ENCODE measurements at places on chromosomes 2 and 18.

DNA sequence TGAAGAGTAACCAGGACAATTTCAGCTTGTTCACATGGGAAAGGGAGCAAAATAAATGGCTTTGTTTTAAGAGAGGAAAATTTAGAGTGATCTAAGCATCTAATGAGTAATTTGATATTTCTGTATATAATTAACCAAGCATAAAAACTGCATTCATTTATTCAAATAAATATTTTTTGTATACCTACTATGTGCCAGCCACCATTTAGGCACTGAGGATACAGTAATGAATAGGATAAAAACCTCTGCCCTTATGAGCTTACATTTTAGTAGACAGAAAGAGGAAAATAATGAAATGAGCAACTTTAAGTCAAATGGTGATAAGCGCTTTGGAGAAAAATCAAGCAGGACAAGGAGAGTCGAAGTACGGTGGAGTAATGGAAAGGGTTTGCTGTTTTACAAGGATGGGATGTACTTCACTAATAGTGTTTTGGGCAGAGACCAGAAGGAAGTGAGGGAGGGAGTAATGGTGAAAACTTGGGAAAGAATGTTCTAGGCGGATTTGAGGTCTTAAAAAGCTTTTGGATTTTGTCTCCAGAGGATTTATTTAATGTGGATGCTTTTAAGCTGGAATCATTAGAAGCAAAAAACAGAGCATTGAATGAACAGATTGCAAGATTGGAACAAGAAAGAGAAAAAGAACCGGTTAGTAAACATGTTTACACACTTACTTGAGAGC lies 17.4 kb downstream of the NDC80 start:
- no peak for DNase-seq

DNA sequence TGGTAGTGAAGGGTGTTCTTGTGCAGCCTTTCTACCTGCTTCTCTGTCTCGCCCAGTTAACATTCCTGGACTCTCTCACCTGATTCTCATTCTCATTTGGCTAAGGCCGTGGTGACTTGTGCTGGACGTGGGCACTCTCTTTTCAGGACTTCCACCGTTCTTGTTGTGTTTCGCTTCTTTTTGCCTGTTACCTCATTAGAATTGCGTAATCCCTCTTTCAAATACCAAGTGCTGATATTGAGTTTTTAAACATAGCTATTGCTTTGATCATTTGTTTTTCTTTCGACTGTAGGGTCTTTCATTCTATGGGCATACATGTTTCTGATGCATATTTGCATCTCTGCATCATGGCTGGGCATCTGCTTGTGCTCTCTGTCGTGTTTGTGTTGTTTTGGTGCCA lies 287.0 kb downstream of the ALPK2 start:
- no peak for DNase-seq

- no peak for DNase-seq
These were observed 4.9 kb downstream of the IGFBP5 start for GRCh38 chr2:216690456-216690852.

GRCh38 chr18:28728891-28729290 lies 552.0 kb upstream of the CDH2 start:
- no peak for DNase-seq

- DNase-seq: no peak
These were observed 14.7 kb upstream of the ITGB6 start for GRCh38 chr2:160214461-160215445.

GRCh38 chr2:233406865-233407264 lies 52.6 kb downstream of the DGKD start:
- DNase-seq: no peak

DNA sequence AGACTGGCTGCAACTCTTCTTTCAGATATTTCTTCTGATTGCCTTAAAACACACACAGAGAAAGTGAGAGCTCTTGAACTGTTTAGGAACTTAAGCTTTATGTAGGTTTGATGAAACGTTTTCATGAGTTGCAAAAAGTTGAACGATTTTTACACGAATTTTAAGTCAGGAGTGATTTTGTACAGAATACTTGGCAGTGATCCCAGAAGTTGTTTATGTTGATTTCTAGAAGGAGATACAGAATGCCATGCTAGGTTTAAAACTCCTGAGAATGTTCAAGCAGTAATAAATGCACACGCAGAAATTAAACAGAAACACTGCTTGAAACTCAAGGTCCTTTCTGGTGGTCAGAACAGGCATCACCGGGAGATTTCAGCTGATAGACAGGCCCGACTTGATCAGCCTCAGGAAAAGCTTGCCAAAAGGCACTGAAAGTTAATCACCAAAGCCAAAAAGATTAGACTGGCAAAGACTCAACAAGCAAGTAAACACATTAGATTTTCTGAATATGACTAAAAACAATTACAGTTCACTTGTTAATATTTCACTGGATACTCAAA lies 123.1 kb downstream of the SOCS6 start:
- no peak for DNase-seq

DNA sequence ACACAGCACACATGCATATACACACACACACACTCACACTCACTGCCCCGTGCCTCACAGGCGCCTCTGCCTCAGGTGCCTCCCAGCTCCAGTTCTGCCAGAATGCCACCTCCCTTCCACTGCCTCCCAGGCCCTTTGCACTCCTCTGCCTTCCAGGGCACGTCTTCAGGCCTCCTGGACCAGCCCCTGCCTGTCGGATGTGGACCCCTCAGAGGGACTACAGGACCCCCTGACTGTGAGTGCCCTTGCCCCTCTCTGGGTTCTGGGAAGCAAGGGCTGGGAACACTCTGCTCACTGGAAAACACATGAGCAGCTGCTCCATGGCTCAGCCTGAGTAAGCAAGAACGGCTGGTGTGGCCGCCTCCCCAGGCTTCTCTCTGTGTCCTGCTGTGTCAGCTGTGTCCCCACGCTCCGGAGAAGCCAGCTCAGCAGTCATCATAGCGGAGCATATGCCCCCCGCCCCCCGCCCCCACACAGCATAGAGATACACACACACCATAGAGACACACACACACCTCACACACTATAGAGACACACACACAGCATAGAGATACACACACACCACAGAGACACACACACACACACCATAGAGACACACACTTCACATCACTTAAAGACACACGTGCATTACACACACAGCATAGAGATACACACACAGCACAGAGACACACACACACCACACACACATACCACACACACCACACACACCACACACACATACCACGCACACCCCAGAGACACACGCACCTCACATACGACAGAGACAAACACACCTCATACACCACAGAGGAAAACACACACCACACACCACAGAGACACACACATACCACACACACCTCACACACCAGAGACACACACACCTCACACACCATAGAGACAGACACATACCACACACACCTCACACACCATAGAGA lies 271.3 kb downstream of the CYRIA start:
- DNase-seq: peak; percentile 49

Data from Ammon's horn (tissue), 1 donor.